ENCODE measurements at places on chromosomes 2 and 18.

GRCh38 chr2:198042189-198042588 lies 237.8 kb downstream of the PLCL1 start:
- no peak for DNase-seq

DNA sequence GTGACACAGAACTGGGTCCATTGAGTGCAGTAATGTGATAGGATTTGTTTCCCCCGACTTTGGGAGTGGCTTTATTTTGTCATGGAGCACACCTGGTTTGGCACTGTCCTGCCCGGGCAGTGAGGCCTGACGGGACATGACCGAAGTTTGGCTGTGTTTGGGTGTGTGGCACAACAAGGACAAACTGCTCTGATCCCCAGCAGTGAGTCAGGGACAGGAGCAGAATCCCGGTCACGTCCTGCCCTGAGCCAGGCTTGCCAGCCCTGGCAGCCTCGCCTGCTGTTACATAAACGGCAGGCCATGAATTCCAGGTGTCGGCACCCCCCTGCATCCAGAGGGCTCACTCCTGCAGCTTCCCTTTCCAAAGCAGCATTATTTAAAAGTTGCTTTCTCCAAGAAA lies 45.7 kb downstream of the IMPA2 start:
- DNase-seq, result no peak

- no peak for DNase-seq
Measured at GRCh38 chr2:65436824-65437221, 4.4 kb upstream of the SPRED2 start.

DNA sequence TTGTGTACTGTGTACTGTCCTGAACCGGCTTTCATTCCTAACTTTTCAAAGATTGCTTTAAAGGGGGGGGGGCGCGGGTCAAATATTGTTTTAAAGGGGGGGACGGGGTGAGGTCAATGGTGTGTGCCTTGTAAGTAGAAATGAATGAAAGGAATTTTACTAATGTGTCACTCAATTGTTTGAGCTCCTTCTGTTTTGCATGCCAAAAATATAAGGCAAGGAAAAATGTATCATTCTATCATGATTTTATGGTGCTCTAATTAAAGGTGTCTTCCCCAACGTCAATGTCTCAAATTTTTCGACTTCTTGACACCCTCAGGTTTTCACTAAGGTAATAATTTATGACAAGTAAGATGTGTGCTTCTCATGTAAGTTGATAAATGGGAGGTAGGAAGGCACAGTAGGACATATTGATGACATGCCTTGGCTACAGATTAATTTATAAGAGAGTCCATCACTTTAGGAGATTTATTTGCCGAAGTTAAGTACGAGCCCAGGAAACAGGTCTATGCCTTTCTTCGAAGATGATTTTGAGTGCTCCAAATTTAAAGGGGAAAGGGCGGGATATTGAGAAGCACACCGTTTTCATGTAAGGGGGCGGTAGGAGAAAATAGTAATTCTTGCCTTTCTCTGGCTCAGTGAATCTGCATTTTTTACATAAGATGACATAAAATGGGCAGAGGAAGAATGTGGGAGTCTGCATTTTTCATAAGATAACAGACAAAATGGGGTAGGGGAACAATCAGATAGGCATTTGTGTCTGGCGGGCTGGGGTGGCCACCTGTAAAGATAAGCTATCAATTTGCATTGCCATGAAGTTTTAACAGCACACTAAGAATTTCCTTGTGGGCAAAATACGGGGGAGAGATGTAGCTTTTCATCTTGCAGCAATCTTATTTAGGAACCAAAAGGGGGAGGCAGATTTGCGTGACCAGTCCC lies 1.2 kb upstream of the TRAPPC8 start:
- DNase-seq, result no peak

- DNase-seq, result no peak
Measured at GRCh38 chr18:8341481-8342230, 267.6 kb upstream of the RAB12 start.

GRCh38 chr18:13239171-13239956 lies 20.8 kb downstream of the LDLRAD4 start:
- DNase-seq, result no peak

DNA sequence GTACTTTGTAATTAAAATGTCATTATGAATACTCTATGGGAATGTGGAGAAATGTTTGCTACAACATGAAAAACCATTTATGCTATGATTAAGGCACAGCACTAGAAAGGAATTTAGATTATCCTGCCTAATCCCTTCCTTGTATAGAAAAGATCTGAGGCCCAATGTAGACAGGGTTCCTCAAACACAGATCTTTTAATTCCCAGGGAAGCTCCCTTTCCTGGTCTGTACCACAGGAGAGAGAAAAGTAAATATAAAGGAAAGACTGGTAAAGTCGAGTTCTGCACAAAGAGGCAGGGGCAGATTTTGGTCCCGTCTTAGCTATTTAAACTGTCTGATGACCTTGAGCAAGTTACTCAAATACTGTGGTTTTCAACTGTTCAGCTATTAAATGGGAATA lies 84.7 kb downstream of the ICA1L start:
- DNase-seq, result no peak

GRCh38 chr2:168614172-168615018 lies 158.3 kb downstream of the CERS6 start:
- DNase-seq, result no peak

- DNase-seq, result no peak
Measured at GRCh38 chr2:161146209-161146775, 13.9 kb upstream of the TANK start.

- no peak for DNase-seq
Measured at GRCh38 chr2:61135510-61135909, 26.5 kb upstream of the C2orf74 start.

GRCh38 chr18:28003451-28003850 lies 173.5 kb downstream of the CDH2 start:
- DNase-seq, result no peak
